GM12891 (cell line): ENCODE measurements at places on chromosomes 11 and 22.

DNA sequence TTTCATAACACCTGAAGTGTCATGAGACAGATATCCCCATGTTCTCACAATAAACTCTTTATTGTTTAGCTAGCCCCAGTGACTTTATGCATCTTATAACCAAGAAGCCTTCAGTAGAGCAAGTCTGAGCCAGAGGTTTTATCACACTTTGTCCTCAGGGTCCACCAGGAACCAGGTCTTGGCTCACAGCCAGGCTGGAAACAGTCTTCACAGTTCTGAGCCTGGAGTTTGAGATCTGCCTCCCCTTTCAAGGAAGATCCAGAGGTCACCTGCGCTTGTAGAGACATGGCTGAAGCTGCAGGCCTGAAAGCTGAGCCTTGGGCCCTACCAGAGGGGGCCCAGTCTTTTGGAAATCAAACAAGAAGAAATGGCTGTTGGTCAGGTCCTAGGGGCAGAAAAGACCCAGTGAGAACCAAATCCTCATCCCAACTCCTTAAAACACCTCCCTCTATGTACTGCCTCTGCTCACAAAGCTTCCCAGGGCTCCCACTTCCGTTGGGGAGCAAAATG is 3.5 kb downstream of the RRP8 start:
- no peak for DNase-seq

DNA sequence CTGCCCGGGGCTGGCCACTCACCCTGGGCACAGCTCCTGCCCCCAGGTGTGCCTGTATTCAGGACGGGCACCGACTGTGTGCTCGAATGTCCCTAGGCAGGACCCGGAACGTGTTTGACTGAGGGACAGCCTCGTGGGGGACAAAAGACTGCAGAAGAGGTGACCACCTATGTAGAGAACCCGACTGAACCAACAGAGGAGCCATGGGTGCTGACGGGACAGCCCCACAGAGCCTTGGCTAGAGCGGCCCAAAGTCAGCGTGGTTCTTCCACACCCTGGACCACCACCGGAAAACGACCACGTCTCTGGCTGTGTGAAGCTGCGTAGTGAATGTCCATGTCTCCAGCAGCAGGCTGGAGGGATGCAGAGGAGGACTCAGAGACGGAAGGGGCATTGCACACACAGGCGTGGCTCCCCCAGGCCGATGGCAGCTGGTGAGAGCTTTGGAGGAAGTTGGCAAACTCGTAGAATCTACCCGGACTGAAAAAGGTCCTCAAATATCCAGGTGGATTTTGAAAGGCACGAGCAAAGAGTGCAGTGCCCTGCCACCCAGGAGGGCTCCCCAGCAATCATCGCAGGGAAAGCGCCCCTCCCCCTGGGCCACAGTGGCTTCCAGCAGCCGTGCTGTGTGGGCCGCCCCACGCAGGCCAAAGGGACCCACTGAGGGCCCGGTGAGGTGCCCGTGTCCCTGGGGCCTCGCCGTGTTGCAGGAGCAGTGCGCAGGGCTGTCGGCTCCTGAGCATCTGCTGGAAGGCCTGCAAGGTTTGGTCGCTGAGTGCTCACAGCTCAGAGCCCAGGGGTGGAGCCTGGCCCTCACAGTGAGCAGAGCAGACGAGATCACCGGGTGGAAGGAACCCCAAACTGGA is 17.5 kb upstream of the MUC5B start:
- no peak for DNase-seq

DNA sequence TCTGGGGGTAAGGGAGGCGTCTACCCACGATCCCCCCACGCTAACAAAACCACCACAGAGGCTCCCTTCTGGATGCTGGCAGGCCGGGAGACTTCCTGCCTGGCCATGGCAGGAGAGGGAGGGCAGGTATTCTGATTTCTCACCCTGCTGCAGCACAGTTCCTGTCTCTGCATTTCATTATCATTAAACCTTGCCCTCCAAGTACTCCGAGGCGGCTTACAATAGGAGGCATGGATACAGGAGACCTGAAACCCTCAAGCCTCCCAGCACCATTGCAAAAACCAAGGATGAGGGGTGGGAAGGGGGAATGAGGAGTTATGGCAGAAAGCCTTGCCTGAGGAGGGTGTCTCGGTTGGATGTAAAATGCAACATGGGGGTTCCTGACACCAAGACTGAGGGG is 44.1 kb upstream of the MN1 start:
- no peak for DNase-seq

- no peak for DNase-seq
These were observed 155.7 kb downstream of the TBC1D22A start for GRCh38 chr22:46918197-46918596.

DNA sequence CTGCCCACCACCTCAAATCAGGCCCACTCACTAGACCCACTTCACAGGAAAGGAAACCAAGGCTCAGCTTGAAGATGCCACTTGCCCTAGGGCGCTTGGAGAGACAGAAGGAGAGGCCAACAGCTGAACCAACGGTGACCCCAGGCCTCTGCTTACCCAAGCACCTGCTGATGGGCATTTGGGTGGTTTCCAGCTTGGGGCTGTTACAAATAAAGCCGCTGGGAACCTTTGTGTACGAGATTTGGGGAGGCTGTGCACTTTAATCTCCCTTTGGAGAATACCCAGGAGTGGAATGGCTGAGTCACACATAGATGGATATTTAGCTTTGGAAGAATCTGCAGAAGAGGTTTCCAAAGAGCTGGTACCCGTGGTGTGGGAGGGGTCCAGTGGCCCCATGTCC is 50.9 kb upstream of the LINC01488 start:
- DNase-seq = no peak
